ENCODE measurements at places on chromosomes 6 and 20.

DNA sequence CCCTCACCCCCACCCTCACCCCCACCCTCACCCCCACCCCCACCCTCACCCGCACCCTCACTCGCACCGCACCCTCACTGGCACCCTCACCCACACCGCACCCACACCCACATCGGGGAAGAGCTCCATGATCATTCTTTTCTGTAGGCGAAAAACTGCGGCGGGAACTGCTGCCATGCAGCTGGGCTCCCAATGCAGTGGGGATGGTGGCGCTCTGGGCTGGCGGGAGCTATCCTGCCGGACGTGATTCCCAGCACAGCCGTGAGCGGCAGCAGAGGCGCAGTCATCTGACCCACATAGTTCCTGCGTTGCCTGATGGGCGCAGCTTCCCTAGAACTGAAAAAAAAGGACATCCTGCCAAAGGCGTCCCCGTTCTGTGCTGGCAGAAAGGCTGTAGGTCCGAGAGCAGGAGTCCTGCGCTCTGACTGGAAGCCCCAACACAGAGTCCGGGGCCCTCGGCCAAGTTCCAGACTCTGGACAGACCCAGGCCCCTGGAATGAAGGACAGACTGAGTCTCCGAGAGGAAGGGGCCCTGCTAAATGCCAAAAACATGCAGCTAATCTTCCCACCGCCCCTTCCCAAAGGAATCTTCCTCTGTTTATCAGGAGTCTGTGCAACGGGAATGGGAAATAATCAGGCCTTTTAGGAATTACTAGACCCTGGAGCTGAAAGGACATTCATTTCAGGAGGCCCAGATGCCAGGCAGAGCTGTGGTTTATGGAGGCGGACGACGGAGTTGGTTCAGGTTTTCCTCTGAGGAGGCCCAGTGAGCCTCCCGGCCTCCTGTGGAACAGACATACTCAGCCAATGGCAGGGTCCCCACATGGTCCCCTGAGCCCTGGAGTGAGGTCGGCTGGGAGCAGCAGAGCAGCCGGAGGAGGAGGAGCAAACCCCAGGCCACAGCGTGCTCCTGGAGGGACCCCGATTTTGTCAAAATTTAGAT is 14.1 kb upstream of the TCFL5 start:
- DNase-seq: peak; percentile 74

GRCh38 chr6:100371591-100371990 is 93.1 kb downstream of the SIM1 start:
- no peak for DNase-seq

DNA sequence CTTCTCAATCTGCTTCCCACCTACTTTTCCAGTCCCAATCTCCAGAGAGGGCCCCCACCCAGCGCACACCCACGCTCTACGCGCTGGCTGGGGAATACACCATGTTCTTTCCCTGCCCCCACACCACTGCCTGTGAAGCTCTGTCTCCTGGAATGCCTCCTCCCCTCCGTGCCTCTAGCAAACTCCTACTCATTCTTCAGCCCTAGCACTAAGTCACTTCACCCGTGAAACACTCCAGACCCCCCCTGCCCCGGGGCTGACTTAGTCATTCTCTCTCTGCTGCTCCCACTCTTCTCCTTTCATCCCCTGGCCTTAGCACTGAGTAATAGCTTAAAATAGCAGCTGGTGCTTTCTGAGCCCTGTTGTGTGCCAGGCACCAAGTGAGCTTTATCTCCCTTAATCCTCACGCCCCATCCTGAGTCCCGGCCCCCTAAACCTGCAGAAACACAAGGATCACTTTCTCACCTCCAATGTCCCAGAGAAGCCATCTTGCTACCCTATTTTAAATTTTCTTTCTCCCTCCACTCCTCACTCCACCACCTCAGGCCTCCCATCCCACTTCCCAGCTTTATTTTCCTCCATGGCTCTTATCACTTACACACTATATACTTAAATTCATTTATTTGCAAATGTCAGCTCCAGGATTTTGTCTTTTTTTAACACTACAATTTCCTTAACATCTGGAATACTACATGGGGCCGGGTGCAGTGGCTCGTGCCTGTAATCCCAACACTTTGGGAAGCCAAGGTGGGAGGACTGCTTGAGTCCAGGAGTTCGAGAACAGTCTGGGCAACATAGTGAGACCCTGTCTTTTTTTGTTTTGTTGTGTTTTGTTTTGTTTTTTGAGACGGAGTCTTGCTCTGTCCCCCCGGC is 6.3 kb upstream of the PARD6B start:
- DNase-seq: no peak

GRCh38 chr20:20360464-20360863 is 7.4 kb upstream of the INSM1 start:
- DNase-seq: peak; percentile 82

DNA sequence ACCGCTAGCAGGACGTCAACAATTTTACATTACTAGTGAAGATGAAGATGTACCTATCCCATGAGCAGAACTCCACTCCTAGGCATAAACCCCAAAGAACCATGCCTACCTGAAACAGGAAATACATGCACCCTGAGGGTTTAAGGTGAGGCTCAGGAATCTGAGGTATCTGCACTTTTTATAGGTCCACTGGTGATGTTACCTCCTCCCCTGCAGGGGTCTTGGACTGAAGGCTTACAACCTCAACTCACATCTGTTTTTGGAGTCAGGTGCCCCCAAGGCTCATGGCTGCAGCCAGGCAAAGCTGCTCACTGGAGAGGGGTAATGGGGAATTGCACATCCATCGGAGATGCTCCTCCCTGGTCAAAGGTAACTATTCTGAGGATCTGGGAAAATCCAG is 132.5 kb upstream of the TRAF3IP2 start:
- no peak for DNase-seq

DNA sequence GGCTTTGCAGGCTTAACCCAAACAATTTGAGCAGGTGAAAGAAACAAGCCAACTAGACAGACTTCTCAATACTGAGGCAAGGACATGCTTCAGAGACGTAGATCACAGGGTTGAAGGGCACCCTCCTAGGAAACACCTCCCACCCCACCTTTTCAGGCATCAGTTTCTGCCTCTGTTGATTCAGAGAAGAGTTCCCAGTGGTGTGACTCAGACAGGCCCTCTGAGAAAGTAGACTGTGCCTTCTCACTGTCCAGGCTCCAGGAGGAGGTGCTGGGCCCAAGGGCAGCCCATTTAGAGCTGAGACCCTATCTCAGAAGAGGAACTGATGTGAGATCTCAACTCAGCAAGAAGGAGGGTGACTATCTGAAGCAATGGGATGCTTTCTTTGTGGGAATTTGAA is 108.1 kb downstream of the FAM50B start:
- DNase-seq: no peak

DNA sequence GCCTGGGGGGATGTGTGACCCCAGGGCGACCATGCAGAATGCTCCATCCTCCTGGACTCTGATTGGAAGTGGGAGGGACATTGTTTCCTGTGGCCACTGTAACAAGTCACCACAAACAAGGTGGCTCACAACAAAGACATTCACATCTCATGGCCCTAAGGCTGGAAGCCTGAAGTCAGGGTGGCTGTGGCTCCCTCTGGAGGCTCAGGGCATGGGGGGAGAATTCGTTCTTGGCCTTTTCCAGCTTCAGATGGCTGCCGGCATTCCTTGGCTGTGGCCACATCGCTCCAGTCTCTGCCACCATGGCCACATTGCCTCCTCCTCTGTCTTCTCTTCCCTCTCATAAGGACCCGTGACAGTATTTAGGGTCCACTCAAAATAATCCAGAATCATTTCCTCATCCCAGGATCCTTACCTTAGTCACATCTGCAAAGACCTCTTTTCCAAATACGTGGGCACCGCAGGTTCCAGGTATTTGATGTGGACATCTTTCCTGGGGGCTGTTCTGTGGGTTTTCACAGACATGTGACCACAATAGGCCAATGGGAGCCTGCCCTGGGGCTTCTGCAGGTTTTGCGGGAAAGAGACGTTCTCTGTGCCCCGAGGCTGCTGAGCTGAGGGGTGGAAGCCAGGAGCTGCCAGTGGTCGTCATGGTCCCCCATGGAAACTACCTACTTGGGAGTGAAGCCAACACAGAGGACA is 249.3 kb downstream of the PREX1 start:
- no peak for DNase-seq

DNA sequence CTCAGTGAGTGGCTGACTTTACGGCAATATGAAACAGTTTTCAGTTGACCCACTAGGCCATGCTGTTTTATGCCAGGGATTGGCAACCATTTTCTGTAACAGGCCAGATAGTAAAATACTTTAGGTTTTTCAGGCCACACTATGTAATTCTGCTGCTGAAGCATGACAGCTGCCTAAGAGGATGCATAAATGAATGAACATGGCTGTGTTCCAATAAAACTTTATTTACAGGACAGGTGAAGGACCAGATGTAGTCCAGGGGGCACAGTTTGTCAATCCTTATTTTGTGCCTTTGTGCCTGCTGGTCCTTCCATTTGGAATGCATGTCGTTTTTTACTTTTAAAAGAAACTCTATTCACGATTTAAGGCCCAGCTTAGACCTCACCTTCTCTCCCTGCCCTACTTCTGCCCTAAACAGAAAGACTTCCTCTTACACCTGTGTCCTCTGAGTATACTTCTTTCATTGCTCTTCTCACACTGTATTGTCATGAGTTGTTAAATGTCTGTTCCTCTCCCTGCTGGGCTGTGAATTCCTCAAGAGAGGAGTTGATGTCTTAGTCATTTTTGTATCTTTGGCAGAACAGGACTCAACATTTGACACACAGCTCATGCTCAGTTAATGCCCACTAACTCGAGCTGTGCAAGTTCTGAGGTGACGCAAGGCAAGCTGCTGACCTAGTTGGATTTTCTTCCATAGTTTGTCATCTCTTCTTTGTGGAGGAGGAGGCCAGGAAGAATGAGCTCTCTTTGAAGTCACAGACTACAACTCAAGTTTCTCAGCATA is 90.1 kb upstream of the MAP7 start:
- no peak for DNase-seq

GRCh38 chr6:35043381-35044130 is 97.6 kb downstream of the TCP11 start:
- DNase-seq: no peak

- DNase-seq: peak; percentile 63
These were observed 107.3 kb downstream of the SYCP2 start for GRCh38 chr20:59825944-59826759.

- no peak for DNase-seq
These were observed 79.3 kb downstream of the AHI1 start for GRCh38 chr6:135418040-135418760.

DNA sequence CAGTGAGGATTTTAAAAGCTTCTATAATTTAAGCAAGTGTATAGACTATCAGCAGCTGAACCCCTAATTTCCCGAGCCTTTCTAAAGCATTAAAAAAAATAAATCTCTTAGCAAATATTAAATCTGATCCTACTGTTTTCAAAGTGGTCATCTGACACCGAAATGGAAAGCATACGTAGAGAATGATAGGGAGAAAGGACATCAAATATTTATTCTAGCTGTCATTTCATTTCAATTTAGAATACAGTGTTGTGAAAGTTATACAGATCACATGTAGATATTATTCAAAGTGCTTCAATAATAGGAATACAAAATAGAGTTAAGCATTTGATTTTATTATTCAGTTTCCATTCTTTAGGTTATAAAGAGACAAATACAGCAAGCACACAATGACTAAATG is 61.9 kb upstream of the PKIB start:
- DNase-seq: no peak

GRCh38 chr20:51497542-51498467 is 44.7 kb downstream of the NFATC2 start:
- no peak for DNase-seq

DNA sequence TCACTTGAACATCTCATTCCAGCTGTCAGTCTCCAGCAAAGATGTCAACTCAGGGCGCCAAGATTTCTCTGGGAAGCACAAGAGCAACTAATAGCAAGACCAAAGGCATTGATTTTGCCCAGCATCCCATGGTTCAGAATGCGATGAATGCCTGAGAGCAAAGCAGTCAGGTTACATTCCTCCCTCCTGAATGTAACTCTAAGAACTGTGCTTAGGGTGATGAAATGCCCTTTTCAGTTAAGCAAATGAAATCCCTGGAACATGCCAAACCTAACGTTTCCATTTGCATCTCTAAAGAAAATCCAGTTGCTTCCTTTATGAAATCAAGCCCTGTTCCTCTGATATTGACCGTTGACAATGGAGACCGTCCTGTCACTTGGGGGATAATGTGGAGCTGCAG is 224.0 kb upstream of the PLN start:
- no peak for DNase-seq

GRCh38 chr6:119879731-119880130 is 530.2 kb upstream of the MAN1A1 start:
- DNase-seq: no peak

- no peak for DNase-seq
These were observed 4.1 kb upstream of the KCNK5 start for GRCh38 chr6:39233333-39233732.

GRCh38 chr6:70706491-70707123 is 38.9 kb downstream of the SMAP1 start:
- peak; percentile 40 for DNase-seq

DNA sequence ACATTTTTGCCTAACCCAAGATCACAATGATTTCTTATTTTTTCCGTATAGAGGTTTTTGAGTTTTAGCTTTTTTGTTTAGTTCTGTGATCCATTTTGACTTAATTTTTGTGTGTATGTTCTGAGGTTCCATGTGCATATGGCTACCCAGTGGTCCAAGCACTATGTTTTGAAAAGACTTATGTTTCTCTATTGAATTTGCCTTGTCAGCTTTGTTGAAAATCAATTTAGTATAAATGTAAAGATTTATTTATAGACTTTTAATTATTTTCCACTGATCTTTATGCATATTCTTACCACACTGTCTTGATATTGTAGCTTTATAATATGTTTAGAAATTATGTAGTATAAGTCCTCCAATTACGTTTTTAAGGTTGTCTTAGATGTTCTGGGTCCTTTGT is 10.2 kb downstream of the TM9SF4 start:
- DNase-seq: no peak

DNA sequence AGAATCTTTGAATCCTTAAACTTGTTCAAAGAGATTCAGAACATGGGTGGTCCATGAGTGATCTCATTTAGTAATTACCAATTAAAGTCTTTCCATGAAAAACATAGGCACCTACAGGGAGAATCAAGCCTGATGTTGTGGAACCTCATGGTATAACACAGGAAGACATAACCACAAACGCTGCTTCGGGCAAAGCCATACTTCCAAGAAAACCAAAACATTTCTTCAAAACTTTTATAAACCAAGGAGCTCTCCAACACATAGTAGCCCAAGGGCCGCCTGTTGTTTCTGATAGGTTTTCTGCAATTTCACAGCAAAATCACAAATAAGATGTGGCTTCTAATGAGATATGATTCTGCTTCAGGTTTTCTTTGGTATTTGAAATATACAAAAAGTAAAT is 2.5 kb downstream of the CHD6 start:
- DNase-seq: no peak

- DNase-seq: no peak
These were observed 80.5 kb downstream of the PRSS35 start for GRCh38 chr6:83592770-83593394.

- no peak for DNase-seq
These were observed 256.4 kb upstream of the MARCKS start for GRCh38 chr6:113600551-113601339.

GRCh38 chr6:106141441-106142237 is 55.5 kb downstream of the PRDM1 start:
- no peak for DNase-seq

All from NCI-H1105 (cell line).